HTR-8/SVneo (cell line): ENCODE measurements at places on chromosomes 11 and 22.

DNA sequence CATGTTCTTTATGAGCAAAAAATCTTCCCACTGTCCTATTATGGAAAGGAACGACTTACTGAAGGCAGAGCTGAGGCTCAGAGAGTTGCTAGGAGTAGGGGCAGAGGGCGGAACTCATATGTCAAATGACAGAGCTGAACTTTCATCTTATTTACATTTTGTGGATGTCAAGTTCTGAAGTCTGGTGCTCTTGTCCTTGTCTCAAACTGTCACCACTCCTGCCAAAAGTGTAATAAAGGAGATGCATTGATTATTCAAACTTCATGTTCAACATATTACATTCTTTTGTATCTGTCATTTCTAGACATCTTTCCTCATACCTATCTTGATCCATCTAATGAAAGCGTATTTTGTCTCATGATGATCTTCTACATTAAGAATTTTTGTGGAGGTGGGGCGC is 57.1 kb upstream of the C11orf87 start:
- DNase-seq = no peak

GRCh38 chr22:32868946-32869345 is 67.4 kb downstream of the TIMP3 start:
- no peak for DNase-seq

GRCh38 chr11:66325263-66325671 is 8.4 kb upstream of the CD248 start:
- DNase-seq = no peak

DNA sequence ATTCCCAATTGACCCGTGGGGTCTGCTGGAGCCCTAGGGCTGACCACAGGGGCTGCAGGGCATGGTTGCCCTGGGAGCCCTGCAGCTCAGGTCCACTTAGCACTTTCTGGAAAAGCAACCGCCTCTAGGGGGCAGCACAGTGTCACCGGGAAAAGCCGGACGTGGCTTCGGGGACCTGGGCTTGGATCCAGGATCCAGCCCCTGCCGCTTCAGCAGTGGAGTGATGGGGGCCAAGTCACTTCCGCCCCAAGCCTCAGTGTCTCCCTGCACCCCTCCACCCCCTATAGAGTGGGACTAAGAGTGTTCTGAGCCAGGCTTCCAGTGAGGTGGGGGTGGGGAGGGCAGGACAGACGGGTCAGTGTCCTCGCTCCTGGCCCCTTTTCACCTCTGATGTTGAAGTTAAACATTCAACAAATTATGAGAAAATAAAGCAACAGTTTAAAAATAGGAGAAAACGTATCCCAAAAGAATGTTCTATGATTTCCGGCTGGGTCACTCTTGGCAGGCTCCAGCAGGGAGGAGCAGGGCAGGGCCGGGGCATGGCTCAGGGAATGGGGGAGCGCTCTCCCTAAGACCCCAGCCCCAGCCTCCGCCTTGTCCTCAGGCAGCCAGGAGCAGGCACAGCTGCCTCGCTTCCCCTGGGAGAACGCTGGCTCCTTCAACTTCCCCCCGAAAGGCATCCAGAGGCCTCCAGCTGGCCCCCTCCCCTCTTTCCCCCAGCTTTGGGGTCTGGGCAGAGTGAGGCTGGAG is 96.5 kb upstream of the FGF3 start:
- DNase-seq = peak; percentile 83

DNA sequence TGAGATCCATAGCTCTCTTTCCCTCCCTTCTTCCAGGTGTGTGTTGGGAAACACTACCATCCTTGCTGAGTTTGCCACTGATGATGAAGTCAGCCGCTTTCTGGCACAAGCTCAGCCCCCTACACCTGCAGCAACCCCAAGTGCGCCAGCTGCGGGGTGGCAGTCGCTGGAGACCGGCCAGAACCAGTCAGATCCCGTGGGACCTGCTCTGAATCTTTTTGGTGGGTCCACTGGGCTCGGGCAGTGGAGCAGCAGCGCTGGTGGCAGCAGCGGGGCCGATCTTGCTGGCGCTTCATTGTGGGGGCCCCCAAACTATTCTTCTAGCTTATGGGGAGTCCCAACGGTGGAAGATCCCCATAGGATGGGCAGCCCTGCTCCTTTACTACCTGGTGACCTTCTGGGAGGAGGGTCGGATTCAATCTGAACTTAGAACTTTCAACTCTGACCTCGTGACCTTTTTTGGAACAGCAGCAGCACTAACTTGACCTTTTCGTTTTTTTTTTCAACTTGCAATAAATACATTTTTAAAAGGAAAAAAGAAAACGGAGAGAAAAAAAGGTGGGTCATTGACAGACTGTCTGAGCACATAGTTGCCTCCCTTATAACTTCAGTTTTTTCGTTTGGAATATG is 23.4 kb upstream of the ADSL start:
- DNase-seq = no peak

DNA sequence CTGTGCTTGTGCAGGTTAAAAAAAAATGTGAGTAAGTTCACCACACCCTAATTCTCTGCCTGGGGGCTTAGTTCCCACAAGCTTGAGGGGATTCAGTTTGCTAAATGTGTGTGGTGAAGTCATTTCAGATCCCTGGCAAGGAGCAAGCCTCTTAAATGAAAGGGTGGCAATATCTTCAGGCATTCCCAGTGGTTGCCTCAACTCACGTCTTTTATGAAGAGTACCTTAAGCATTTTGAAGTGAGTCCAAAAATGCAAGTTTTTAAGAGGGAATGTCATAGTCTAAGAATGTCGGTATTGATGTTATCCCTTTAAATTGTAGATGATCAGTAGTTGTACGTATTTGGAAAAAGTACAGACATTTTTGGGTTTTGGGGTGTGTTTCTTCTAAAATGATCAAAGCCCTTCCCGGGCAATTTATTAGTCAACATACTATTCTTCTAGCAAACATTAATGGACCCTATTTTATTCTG is 4.9 kb downstream of the TCP11L1 start:
- no peak for DNase-seq

- no peak for DNase-seq
These were observed 444.8 kb downstream of the SOX6 start for GRCh38 chr11:15911377-15912044.

- peak; percentile 29 for DNase-seq
These were observed 133.0 kb downstream of the PLEKHA7 start for GRCh38 chr11:16881074-16881709.

GRCh38 chr11:60498853-60499252 is 6.3 kb downstream of the MS4A12 start:
- DNase-seq = no peak

GRCh38 chr11:62446091-62446490 is 27.3 kb downstream of the SCGB1A1 start:
- no peak for DNase-seq

DNA sequence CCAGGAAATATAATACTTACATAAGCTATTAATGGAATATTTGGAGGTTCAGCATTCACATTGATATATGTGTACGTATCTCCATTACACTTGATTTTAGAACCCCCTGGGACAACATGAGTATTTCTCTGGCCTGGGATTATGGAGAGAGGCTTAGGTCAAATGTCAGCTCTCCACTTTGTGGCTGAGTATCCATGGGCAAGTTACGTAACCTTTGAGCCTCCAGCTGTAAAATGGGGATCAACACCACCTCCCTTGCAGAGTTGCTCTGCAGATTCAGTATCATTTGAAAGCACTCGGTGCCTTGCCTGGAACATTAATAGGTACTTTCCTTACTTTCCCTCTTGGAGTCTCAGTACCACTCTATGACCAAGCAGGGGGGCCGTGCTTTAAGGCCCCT is 33.2 kb downstream of the C22orf31 start:
- no peak for DNase-seq

- peak; percentile 60 for DNase-seq
These were observed 24.2 kb upstream of the TMEM123 start for GRCh38 chr11:102476812-102477211.

GRCh38 chr11:16395601-16396000 is 39.3 kb upstream of the SOX6 start:
- DNase-seq = no peak

GRCh38 chr22:43550672-43551071 is 138.9 kb downstream of the MPPED1 start:
- no peak for DNase-seq

DNA sequence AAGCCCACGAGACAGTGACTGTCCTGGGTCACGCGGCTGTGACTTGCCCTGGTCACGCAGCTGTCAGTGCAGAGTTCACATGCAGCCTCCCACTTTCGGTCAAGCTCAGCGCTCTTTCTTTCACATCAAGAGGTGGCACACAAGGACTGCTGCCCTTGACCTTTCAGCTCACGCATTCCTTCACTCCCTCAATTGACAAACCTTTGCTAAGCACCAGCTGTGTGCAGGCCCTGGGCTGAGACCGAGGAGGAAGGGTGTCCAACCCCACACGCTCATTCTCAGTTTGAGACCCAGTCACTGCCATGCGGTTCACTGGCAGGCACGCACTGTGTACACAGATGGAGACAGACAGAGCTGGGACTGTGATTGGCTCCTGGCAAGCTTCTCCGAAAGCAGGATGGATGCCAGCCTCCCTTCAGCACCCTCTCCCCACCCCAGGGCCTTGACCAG is 70.3 kb downstream of the SCUBE1 start:
- no peak for DNase-seq

DNA sequence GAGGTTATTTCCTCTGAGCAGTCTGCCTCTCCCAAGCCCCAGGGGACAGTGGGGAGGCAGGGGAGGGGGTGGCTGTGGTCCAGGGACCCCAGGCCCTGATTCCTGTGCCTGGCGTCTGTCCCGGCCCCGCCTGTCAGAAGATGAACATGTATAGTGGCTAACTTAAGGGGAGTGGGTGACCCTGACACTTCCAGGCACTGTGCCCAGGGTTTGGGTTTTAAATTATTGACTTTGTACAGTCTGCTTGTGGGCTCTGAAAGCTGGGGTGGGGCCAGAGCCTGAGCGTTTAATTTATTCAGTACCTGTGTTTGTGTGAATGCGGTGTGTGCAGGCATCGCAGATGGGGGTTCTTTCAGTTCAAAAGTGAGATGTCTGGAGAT is 3.1 kb downstream of the PIM3 start:
- no peak for DNase-seq

DNA sequence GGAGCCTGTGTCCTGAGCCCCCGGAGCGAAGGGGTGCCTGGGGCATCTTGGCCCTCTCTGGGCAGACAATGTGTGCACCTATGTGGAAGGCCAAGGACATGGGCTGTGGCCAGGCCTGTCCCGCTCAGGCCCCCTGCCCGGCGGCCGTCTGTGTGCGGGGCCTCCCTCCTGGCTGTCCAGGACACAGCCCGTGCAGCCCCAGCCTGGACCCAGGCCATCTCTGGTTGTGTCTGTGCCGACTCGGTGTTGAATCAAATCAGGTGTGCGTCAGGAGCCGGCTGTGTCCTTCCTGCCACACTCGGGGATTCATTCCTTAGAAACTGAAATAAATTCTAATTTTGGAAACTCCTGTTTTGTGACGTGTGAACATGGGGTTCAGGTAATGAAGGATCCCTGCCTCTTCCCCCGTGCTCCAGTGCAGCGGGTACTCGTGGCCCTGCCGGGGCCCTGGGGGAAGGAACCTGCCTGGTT is 1.5 kb upstream of the SELENOO start:
- DNase-seq = no peak
